ENCODE measurements at places on chromosomes 3 and 15. TPM values are rescaled to one million over a fixed set of nuclear protein-coding genes. Genes with fewer than 3 reads are reported as not detected.

GRCh38 chr3:33791477-33792166, 6.8 kb upstream of the PDCD6IP start:
- DNase-seq = no peak

DNA sequence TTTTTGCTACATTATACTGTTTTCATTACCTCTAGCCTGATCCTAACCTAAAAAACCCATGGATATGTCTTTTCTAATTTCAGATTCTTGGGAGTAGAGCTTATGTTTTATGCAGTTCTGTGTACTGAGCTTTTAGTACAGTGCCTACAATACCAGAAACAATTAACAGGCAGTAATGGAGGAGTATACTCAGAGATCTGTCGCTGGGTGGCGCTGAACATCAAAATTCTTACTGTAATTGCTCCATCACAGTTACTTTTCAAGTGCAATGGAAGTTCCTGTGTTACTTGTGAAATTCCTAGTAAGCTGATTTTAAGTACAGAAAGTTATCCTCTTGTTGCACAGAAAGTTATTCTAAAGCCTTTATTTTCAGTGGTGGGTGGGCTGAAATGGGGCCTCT, 66.9 kb downstream of the RNF13 start:
- DNase-seq = peak; percentile 65

LYZL4 gene
- polyA plus RNA-seq = not detected

ZNF280D gene
- 31.3 TPM for polyA plus RNA-seq

GRCh38 chr3:168933614-168934013, 729.9 kb downstream of the MECOM start:
- DNase-seq = no peak

- no peak for DNase-seq
Observed at GRCh38 chr15:37876900-37877299, 57.5 kb upstream of the TMCO5A start.

- no peak for DNase-seq
Observed at GRCh38 chr3:187802928-187803259, 57.6 kb upstream of the BCL6 start.

TMEM207 gene
- not detected for polyA plus RNA-seq

DNA sequence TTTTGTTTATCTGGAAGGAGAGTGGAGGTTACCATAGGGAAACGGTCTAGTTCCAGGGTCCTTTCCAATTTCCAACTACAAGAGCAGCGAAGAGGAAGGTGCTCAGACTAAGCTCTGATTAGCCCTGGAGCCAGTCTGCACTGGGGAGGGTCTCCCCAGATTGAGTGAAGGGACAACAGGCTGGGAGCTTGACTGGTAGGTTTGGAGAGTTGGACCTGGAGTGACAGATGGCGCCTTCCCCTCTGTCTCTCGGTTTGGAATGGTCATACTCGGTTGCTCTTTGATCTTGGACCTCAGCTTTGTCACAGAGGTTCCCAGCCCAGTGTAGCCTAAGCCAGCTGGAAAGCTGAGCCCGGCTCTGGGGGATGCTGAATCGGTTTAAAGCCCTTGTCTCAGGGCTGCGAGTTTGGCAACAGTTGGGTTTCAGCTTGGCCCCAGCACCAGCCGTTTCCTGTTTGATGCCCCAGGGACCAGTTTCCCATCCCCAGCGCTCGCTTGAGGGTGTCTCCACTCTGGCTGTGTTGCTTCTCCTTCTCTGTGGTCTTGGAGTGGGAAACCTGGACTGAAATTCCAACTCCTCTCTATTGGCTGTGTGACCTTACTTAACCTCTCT, 53.1 kb upstream of the ULK4 start:
- DNase-seq = peak; percentile 70

DNA sequence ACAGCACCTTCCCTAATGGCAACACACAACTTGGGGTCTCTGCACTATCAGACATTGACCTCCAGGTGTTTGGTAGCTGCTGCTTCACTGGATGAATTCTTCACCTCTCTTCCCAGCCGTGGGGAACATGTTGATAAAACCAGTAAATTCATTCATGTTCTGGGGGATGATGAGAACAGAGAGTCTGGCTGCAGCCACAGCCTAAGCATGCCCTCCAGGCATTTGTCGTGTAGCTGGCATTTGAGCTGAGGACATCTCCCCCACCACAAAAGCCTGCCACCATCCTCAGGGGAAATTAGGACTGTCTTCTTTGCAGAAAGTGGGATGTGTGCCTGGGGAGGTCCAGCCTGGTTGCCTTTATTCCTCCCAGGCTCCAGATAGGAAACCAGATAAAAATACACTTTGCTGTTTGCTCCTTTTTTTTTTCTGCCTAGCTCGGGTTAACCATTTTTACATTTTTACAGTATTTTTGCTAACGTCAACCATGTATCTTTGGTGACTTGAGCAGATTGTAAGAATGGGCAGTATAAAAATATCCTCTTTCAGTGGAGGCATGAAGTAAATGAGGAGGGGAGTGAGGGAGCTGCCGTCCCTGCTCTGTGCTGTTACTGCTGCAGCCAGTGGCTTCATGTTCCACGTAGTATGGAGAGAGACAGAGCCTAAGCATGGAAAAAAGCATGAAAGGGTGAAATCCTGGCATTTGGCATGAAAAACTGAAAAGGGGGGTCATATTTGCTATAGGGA, 444.0 kb downstream of the EPHB1 start:
- DNase-seq = no peak

DNA sequence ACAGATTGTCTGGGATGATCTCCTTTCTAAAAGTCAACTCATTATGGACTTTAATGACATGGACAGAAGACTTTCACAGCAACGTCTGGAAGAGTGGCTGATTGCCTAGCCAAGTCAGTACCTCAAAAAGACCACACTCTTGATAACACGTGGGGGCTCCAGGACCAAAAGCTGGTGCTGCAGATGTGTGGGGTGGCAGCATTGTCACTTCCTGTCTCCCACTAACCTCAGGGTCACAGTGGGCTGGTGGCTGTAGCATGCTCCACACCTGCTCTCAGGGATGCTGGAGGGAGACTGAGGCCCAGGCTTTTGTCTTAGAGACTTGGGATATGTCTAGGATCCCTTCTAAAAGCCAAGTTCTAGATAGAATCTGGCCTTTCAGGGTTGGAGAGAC, 118.1 kb downstream of the APBA2 start:
- no peak for DNase-seq

TM4SF18 gene
- polyA plus RNA-seq = 16.0 TPM

SNTN gene
- not detected for polyA plus RNA-seq

DNA sequence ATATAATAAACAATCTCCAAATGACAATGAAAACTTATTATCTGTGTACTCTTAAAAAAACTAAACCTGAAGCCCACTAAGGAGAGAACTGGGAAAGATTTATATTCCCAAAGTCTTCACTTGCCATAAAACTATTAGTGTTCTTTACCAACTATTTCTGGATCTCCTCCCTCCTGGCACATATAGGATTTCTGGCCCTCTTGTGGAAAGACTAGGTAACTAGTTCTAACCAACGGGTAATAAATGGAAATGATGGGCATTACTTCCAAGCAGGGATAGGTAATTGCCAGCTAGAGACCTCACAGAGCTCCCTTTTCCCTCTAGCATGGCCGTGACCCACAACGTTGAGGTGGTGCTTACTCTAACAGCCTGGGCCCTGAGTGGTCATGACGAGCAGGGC, 110.1 kb downstream of the DNAH12 start:
- peak; percentile 3 for DNase-seq

TNFSF10 gene
- polyA plus RNA-seq = 11.6 TPM

DNA sequence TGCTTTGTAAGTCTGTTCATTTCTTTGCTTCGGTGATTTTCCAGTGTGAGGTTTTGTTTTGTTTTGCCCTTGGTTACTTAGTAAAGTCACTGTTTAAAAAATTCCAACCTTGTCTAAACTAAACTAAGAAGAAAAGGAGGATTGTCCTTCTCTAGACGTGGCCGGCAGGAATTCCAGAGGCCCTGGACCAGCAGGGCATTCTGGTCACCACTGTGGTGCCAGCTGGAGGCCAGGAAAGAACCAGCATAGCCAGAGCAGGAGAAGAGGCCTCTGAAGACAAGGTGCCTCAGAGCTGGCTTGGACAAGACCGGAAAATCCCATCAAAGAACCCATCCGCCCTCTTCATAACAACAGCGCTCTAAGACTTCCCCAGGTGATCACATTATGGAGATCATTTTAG, 8.2 kb downstream of the PLOD2 start:
- DNase-seq = no peak

- DNase-seq = no peak
Observed at GRCh38 chr3:177932346-177932745, 603.9 kb upstream of the KCNMB2 start.

DNA sequence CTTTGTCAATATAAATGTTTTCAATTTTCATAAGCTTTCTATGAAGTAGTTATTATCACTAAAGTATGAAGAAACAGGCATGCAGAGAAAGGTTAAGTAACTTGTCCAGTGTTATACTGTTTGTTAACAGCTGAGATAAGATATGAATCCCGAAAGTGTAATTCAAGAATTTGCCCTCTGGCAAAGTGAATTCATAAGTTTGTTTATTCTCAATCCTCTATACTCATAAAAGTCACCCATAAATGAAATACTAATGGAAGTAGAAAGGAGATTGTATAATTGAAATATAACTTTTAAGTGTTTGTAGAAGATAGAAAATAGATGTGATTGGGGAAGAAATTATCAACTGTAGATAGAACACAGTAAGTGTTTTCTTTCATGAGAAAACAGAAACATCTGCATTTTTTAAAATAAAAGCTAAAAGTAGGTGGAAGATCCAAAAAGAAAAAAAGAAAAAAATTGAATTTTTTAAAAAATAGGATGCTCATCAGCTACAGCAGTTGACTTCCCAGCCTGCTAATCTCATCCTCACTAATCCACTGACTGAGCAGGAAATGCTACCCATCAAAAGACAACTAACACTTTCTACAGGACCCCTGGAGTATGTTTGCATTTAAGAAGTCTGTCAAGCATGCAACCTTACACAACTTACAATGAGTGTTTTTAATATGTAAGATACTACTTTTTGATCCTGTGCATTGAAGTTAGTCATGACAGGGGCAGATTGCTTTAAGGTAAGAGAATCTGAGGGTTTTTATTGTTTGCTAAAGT, 878.1 kb downstream of the SI start:
- DNase-seq = no peak

- DNase-seq = peak; percentile 39
Observed at GRCh38 chr3:99845999-99846398, 28.3 kb downstream of the CMSS1 start.

DNA sequence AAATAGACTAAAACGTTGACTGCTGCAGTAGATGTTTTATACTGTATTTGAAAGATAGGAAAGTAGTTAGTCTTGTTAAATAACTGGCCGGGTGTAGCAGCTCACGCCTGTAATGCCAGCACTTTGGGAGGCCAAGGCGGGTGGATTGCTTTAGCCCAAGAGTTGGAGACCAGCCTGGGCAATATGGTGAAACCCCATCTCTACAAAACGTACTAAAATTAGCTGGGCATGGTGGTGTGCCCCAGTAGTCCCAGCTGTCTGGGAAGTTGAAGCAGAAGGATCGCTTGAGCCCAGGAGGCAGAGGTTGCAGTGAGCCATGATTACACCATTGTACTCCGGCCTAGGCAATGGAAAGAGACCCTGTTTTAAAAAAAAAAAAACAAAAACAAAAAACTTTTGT, 60.5 kb upstream of the ULK4 start:
- no peak for DNase-seq

DNA sequence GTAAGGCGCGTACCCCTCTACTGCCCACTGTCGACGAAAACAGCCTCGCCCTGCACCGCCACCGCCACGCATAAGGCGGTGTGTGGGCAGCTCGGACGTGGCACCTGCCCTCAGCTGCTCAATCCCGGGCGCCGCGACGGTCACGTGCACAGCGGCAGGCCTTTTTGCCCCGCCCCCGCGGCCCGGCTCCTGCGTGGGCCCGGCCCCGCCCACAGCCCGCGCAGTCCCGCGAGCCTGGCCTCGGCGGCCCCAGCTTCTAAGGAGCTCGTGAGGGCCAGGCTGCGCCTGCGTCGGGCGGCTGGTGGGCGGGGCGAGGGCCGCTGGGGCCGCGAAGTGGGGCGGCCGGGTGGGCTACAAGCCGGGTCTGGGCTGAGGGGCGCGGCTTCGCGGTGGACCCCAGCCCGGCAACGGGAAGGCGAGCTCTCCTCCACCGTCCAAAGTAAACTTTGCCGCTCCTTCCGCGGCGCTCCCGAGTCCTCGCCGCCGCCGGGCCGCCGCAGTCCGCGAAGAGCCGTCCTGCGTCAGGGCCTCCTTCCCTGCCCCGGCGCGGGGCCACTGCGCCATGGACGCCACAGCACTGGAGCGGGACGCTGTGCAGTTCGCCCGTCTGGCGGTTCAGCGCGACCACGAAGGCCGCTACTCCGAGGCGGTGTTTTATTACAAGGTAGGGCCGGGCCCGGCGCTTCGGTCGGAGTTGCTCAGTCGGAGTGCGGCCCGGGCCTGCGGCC, at the start of gene CAPN7:
Gene CAPN7, plus strand, starts transcription at position 313 of the 728 bp plus-strand sequence. Its CDS starts 250 bp downstream, at position 563.
- DNase-seq = peak; percentile 98
